Activated T-cell treated with anti-CD3 and anti-CD28 coated beads, Interleukin-2, amount 50 U/mL, for 4 hours (primary cell): ENCODE measurements at places on chromosomes 13 and 19. TPM values are rescaled to one million over a fixed set of nuclear protein-coding genes. Genes with fewer than 3 reads are reported as not detected.

The VSTM2B gene
- not detected for total RNA-seq

The PGLYRP2 gene
- total RNA-seq = not detected

The UPF1 gene
- 116 TPM for total RNA-seq

The ATG4D gene
- 36.3 TPM for total RNA-seq

The RYR1 gene
- total RNA-seq = 3.2 TPM

The TMEM86B gene
- 6.2 TPM for total RNA-seq

The SPACA4 gene
- total RNA-seq = not detected

The SERPINE3 gene
- not detected for total RNA-seq

The DCT gene
- total RNA-seq = not detected

The PCDH17 gene
- 0.05 TPM for total RNA-seq

The DACT3 gene
- total RNA-seq = 0.63 TPM

DNA sequence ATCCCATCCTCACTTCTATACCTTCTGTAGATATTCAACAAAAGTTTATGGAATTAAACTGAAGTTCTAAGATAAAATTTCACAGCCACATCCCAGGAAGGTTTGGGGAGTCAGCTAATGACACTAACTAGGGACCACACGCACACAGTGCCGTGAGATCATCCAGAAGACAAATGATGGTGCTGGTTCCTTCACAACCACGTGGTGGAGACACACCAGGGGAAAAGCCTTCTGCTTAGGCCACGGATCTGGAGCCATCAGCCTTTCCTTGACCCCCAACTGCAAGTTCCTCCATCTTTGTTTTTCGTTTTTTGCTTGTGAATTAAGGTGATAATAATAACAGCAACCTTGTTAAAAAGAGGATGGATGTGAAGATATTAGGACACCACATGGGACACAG is 241.6 kb upstream of the MAB21L1 start:
- DNase-seq = no peak

GRCh38 chr13:59236309-59236919 is 927.3 kb downstream of the DIAPH3 start:
- no peak for DNase-seq

DNA sequence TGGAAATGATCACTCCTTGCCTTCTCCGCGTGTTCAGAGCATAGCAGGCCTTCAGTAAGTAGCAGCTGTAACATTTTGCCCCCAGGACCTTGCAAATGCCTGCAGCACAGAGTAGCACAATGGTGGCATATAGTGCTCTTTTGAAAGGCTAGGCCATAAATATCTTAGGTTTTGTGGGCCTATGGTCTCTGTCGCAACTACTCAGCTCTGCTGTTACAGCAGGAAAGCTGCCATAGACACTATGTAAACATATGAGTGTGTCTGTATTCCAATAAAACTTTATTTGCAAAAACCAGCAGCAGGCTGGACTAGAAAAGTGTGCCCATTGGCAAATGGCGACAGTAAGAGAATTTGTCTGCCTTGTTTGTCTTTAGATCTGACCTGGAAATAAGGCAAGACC is 9.4 kb downstream of the ITPKC start:
- no peak for DNase-seq

DNA sequence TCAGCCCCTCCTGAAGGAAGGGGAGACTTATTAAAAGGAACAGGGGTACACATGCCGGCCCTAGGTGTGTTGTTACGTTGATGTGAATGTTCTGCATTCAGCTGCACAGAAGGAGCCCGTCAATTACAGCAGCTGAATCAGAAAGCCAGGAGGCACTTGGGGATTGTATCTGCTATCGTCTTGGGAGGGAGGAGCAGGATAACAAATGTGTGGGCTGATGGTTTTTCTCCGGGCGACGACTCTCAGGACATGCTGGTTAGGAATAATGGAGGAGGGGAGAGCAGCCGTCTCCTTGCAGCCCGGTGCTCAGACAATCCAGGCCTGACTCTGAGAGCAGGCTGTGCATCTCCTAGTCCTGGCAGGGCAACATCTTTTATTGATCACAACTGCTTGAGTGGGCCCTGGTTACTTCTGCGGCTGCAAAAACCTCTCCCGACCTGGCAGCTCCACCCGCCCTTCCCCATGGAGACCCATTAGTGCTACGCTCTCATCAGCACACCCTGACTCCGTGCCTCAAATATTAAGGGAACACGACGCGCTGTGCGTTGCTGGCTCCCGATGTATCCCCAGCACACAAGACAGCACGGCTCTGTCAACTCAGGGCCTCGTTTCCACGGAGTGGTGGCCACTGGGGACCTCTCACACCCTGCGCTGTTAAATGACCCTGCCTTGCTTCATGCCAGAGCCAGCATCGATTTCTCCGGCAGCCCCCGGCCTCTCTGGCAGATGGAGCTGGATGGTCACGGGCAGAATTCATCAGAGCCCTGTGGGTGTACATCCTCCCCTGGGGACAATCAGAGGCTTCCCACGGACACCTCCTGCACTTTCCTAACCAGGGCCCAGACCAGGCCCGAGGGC is 25.3 kb downstream of the PEPD start:
- no peak for DNase-seq

GRCh38 chr13:111330066-111330610 is 9.7 kb downstream of the TEX29 start:
- no peak for DNase-seq

GRCh38 chr13:99307247-99307646 is at the start of gene GPR183:
TSS of gene GPR183 (minus strand) at chr13:99307399. CDS start at chr13:99296145, 11,254 bp downstream.
- DNase-seq = no peak

- no peak for DNase-seq
These were observed 145.5 kb downstream of the DLEU7 start for GRCh38 chr13:50697746-50698539.

DNA sequence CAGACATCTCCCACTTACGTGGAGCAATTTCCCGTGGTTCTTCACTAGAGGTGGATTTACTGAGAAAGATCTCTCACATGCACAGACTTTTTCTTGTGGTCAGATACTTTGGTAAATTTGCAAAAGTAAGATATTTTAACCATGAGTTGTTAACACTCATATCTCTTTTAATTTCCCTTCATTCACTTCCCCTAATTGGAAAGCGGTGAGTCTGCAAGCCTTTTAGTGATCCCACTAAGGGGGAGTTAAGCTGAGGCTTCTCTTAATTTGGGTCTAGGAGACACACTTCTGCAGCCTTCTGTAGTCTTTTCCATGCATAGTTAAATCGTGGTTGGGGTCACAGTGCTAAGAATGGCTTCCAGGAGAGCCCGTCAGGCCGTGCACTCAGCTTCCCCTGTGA is 30.7 kb upstream of the SERPINE3 start:
- no peak for DNase-seq

DNA sequence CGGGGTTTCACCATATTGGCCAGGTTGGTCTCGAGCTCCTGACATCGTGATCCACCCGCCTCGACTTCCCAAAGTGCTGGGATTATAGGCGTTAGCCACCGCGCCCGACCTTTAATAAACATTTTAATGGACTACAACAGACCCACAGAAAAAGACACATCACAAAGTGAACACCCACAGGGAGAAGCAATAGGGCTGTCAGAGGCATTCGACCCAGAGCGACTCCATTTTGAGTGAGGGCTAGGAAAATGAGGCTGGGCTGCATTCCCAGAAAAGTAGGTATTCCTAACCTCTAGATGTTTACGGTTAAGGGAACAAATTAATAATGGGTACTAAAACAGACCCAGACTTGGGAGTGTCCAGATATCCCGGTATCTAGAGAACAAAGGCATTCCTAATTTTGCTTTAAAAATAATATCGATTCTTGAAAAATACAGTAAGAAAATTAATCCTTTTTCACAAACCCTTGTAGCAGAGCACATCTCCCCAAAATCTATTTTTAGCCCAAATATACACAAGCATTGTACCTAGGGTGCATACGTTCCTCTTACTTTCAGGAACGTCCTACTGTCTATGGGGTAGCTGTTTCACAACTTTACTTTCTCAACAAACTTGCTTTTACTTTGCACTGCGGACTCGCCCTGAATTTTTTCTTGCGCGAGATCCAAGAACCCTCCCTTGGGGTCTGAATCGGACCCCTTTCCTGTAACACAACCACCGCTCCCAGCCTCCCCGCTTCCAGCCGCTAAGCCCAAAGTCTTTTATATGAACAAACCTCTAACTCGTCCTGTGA is 811 bp upstream of the ZNF8 start:
- no peak for DNase-seq

GRCh38 chr19:9842834-9843625 is 7.9 kb downstream of the PIN1 start:
- DNase-seq = no peak

- no peak for DNase-seq
These were observed 153.8 kb upstream of the SERP2 start for GRCh38 chr13:44219577-44220548.

DNA sequence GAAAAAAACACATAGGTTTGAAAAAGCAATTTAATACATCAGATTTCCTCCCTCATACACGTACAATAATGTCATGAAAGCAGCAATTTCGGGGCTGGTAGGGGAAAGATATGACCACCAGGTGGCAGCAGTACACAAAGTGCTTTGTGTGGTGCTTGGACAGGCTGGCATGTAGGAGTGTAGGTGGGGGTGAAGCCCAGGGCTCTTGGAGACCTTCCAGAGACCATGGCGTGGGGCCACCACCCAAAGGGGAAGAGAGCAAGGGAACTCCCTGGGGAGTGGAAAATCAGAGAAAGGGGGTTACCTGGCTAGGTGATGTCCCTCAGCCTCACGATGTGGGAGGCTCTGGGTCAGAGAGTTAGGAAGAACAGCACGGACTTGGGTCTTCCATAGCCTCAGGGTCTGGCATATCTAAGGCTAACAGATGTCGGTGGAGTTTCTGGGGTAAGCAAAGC is 11.8 kb upstream of the CCNA1 start:
- DNase-seq = peak; percentile 38

- no peak for DNase-seq
These were observed 5.6 kb upstream of the KATNAL1 start for GRCh38 chr13:30312904-30313303.

GRCh38 chr13:30785191-30785850 is 50.0 kb downstream of the ALOX5AP start:
- DNase-seq = no peak

GRCh38 chr19:19642506-19643157 is 825 bp downstream of the GMIP start:
- DNase-seq = peak; percentile 47
